ENCODE measurements at places on chromosomes 12 and 14. TPM values are rescaled to one million over a fixed set of nuclear protein-coding genes. Genes with fewer than 3 reads are reported as not detected.

- DNase-seq: no peak
These were observed 4.5 kb downstream of the USP15 start for GRCh38 chr12:62264706-62265105.

DNA sequence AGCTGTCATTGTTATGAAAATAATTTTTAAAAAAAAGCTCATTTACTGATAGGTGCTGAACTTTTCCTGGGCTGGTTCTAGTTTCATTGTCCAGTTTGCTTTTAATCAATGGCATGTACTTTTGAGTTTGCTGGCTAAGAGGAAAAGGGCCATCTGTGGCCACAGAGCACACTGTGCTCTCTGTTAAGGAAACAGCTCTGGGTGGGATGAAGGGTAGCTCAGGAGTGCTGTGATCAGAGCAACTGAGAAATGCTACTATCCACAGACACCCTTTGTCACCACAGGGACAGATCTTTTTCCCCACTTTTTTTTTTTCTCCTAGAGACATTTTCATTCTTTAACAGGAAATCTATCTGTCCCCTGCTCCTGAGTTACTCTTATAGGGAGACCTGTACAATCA is 387.1 kb upstream of the PRICKLE1 start:
- DNase-seq: no peak

DNA sequence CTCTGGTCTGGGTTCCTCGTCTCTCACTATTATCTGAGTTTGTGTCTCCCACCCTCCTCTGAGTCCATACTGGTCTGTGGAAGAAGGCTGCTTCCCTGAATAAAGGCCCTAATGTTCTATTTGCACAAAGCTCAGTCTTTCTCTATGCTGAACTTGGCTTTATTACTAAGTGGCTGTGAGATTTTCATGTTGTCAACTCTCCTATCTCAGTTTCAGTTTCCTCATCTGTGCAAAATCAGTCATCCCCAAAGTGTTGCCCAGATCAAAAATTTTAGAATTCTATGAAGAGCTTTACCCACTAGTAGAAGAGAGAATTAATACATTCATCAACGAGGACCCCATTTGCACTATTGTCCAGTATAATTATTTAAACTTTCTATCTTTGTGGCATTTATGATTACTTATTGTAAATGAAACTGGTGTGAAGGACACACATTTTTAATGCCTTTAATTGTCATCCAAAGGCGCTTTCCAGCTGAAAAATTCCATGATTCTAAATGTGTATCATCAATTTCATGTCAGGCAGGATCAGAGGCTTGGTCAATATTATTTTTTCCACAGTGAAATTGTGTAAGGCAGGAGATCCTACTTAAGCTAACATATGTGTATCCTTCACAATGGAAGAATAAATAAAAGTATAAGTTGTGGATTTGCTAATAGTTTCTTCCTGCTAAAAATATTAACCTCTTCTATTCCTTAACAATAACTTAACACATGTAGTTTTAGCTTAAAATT is 79.1 kb upstream of the EEA1 start:
- no peak for DNase-seq

GRCh38 chr12:26197832-26198231 is 2.5 kb downstream of the SSPN start:
- DNase-seq: no peak

GRCh38 chr12:102459314-102459713 is 21.0 kb downstream of the IGF1 start:
- no peak for DNase-seq

GRCh38 chr12:74334780-74335179 is 202.9 kb upstream of the ATXN7L3B start:
- no peak for DNase-seq

Gene AJUBA
- 8.1 TPM for total RNA-seq

Gene NPFF
- total RNA-seq: not detected

Gene ANG
- total RNA-seq: 0.16 TPM

Gene KRT3
- total RNA-seq: not detected
